ENCODE measurements at places on chromosomes 5 and 9. TPM values are rescaled to one million over a fixed set of nuclear protein-coding genes. Genes with fewer than 3 reads are reported as not detected.

The CYSRT1 gene
- not detected for total RNA-seq

GRCh38 chr9:114301798-114302565 is 20.9 kb upstream of the ORM1 start:
- DNase-seq = peak; percentile 49

The IL33 gene
- total RNA-seq = 18.6 TPM

- no peak for DNase-seq
Measured at GRCh38 chr5:158145827-158146226, 286.9 kb upstream of the CLINT1 start.

The FBXW2 gene
- total RNA-seq = 46.2 TPM

The RBM22 gene
- 33.8 TPM for total RNA-seq

- no peak for DNase-seq
Measured at GRCh38 chr5:33398501-33398900, 42.3 kb upstream of the TARS1 start.

- peak; percentile 92 for DNase-seq
Measured at GRCh38 chr9:35729700-35730485, 2.1 kb downstream of the TLN1 start.

GRCh38 chr9:100459963-100460362 is 13.0 kb upstream of the TMEFF1 start:
- DNase-seq = no peak

GRCh38 chr5:101517795-101518194 is 614.7 kb upstream of the ST8SIA4 start:
- no peak for DNase-seq

GRCh38 chr9:74056023-74056422 is 441.1 kb upstream of the RORB start:
- DNase-seq = no peak

The GABRA1 gene
- total RNA-seq = not detected

The NINJ1 gene
- total RNA-seq = 46.4 TPM

The CNTNAP3 gene
- 2.7 TPM for total RNA-seq

DNA sequence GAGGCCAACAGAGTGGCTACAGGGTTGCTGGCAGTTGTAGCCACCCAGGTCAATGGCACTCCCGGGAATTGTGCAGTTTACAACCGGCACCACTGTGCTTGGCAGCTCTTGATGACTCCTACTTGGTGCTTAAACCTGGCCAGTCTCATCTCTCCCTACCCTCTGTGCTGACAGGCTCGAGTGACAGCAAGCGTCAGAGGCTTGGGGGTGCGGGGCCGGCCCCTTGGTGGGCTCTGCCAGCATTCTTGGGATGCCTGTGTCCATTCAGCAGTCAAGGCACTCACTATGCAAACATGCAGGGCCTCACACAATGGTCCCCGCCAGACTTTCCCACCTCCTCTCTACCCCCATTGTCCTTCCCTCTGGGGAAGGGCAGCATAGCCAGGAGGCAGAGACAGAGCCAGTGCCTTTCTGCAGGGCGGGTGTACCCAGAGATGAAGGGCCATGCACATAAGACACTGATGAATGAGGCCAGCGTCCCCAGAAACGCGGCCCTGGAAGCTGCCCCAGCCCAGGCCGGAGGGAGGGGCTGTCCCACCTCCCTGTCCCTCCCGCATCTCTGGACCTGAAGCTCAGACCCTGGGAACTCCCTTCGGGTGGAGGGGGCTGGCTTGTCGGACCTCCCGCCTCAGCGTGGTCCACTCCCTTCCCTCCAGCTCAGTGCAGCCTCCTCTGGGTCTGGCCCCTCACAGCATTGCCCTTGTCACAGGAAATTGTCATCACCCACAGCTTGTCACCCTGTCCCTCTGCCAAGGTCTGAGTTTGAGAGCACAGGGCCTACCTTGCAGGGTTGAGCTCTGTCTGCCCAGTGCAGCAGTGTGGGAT is 26.4 kb upstream of the NOTCH1 start:
- DNase-seq = peak; percentile 86

DNA sequence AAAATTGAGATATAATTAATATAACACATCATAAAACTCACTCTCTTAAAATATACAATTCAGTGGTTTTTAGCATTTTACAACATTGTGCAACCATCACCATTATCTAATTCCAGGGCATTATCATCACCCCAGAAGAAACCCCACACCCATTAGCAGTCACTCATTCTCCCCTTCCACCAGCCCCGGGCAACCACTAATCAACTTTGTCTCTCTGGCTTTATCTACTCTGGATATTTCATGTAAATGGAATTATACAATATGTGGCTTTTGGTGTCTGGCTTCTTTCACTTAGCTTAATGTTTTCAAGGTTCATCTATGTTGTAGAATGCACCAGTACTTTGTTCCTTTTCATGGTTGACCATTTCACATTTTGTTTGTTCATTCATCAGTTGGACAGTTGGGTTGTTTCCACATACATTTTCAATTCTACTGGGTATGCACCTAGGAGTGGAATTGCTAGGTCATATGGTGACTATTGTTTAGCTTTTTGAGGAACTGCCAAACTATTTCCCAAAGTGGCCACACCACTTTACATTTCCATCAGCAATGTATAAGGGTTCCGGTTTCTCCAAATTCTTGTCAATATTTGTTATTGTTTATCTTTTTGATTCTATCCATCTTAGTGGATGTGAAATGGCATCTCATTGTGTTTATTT is 62.4 kb downstream of the MARCHF3 start:
- DNase-seq = no peak

DNA sequence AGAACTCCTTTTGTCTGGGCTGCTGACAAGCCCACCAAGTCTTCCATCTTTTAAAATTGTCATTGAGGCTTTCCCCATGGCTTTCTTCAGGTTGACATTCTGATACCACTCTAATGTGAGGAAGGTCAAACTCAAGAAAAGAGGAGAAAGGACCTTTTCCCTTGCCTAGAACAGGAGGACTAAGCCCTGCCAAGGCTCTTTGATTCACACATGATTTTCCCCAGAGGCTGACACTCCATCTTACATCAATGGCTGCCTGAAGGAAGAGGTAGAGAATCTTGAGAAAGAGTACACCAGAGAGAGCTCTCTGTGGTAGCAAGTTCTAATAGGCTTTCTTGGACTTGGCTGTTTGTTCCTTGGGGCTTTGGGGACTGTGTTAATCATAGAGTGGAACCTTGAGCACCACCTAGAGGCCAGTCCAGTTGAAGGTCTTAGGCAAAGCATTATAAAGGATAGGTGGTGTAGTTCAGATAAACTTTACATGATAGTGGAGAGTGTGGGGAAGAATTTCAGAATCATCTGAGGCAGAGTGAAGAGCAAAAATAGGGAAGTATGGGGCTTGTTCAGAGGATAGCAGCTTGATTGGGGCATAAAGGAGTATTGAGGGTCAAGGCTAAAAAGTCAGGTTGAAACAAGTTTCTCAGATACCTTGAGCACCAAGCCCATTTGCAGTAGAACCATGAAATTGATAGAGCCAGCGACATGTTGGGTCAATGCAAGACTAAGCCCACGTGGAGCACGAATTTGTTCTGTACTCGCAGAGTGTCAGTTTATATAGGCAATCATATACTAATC is 36.7 kb downstream of the NDFIP1 start:
- DNase-seq = no peak

The SARDH gene
- total RNA-seq = 1.3 TPM

GRCh38 chr5:109307456-109307855 is 102.3 kb downstream of the PJA2 start:
- no peak for DNase-seq

Measured in cardiac septum (tissue), 1 donor.